ENCODE measurements at places on chromosomes 1 and 21.

DNA sequence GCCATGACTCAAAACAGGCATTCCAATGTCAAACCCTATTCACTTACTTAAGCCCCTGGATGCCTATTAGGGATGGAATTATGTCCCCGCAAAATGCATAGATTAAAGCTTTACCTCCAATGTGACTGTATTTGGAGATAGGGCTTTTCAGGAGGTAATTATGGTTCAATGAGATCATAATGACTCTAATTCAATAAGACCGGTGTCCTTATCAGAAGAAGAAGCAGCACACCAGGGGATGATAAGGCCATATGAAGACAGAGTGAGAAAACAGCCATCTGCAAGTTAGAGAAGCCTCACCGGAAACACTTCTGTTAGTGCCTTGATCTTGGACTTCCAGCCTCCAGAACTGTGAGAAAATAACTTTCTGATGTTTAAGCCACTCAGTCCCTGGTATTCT, 1131.8 kb upstream of the TMPRSS15 start:
- no peak for DNase-seq

DNA sequence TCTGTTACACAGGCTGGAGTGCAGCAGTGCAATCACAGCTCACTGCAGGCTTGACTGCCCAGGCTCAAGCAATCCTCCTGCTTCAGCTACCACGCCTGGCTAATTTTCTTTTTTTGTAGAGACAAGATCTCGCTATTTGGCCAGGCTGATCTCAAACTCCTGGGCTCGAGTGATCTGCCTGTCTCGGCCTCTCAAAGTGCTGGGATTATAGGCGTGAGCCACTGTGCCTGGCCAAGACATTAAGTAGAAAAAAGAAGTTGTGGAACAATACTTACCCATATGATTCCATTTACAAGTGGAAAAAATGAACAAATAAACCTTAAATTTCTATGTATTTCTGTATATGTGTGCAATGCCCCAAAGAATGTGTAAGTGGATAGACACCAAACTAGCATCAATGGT, 30.3 kb upstream of the ID3 start:
- no peak for DNase-seq

- DNase-seq: no peak
Measured at GRCh38 chr21:45102391-45102932, 28.1 kb downstream of the ADARB1 start.

- no peak for DNase-seq
Measured at GRCh38 chr1:51851882-51852396, 26.6 kb downstream of the NRDC start.

DNA sequence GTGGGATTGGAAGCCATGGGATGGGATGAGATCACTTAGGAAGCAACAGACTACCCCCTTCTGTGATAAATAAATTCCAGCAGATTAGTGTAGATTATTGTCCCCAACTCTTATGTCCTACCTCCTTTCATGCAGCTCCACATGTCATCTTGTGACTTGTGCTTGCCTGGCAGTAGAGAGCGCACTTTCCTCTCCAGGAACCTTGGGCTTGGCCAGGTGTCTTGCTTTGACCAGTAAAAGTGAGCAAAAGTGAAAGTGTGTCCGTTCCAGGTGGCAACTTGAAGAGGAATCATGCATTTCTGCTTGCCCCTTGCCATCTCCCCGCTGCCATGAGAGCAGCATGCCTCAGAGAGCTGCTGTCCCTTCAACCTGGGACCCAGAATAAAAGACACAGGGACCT, 122.9 kb upstream of the ERG start:
- no peak for DNase-seq

DNA sequence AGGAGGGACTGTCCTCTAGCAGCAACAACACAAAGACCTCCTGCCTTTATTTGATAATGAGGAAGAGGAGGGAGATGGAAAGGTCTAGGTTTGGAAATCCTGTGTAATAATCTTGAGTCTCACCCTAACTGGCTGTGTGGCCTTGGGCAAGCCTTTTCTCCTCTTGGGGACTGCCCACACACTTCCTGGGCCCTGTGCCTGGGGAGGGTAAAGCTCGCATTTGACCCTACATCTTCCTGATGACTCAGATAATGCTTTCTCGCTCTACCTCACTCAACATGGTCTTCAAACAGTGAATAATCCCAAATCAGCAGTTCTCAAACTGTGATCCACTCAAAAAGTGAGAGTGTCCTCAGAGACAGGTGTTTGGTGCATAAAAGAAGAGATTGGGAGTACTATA, 81.2 kb downstream of the VWA5B1 start:
- DNase-seq: no peak

GRCh38 chr1:221795380-221795779, 53.5 kb upstream of the DUSP10 start:
- no peak for DNase-seq

GRCh38 chr1:22627331-22627730, 9.1 kb upstream of the C1QA start:
- no peak for DNase-seq

GRCh38 chr1:185158800-185159199, 1.8 kb downstream of the SWT1 start:
- peak; percentile 9 for DNase-seq

DNA sequence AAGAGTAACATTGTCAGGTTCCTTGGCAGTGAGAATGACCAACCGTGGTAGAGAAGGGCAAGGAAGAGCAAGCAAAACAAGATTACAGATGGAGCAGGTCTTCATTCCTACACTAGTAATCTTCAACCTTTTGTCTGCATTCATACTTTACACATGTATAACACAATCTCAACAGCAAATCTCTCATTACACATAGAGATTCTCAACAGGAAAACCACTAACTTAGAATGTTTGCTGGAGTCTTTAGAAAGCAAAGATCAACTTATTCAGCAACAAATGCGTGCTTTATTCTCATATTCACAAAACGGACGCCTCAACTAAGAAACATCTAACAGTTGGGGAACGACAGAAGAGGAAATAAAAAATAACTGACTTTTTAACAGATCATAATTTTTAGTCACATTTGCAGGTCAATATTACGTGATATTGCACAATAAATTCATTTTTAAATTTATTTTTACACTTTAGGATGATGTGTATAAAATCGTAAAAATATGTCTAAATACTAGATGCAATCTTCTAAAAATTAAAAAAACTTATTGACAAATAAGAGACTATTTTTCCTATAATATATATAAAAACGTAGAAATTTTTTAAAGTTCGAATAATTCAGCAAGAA, 82.9 kb downstream of the ARID4B start:
- DNase-seq: no peak

DNA sequence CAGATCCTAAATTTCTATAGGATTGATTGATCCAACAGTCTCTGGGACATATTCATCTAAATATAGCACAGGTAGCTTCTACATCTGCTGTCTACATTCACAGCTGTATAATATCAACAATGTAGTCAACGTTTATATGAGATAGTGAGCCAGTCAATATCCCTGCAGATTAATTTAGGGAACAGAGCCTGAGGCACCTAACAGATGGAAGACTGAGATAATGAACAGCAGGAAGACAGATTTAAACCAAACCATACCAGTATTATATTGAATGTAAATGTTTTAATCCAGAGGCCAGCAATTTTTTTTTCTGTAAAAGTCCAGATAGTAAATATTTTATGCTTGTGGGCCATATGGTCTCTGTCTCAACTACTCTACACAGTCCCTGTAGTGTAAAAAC, 2072.4 kb downstream of the MRPL39 start:
- DNase-seq: no peak
